CD4-positive, alpha-beta T cell treated with Interferon gamma for 1 hour (primary cell): ENCODE measurements at places on chromosomes 11 and 22.

DNA sequence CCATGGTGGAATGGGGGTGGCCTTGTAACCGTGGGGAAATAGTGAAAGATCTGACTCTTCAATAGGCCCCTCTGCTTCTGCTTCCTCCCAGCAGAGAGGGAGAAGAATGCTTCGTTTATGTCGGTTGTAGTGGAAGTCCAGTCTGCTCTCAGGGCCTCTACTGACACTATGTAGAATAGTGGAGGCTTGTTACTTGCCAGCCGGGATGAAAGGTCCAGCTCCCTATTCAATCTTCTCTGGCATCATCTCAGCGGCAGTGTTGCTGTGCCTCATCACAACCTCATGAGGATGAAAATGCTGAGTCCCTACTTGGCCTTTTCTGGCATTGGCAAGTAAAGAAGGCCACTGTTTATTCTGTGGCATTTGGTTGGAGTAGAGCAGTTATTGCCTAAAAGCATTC lies 820.9 kb upstream of the TENM4 start:
- no peak for DNase-seq

GRCh38 chr11:43699870-43700269 lies 19.3 kb downstream of the HSD17B12 start:
- no peak for DNase-seq

DNA sequence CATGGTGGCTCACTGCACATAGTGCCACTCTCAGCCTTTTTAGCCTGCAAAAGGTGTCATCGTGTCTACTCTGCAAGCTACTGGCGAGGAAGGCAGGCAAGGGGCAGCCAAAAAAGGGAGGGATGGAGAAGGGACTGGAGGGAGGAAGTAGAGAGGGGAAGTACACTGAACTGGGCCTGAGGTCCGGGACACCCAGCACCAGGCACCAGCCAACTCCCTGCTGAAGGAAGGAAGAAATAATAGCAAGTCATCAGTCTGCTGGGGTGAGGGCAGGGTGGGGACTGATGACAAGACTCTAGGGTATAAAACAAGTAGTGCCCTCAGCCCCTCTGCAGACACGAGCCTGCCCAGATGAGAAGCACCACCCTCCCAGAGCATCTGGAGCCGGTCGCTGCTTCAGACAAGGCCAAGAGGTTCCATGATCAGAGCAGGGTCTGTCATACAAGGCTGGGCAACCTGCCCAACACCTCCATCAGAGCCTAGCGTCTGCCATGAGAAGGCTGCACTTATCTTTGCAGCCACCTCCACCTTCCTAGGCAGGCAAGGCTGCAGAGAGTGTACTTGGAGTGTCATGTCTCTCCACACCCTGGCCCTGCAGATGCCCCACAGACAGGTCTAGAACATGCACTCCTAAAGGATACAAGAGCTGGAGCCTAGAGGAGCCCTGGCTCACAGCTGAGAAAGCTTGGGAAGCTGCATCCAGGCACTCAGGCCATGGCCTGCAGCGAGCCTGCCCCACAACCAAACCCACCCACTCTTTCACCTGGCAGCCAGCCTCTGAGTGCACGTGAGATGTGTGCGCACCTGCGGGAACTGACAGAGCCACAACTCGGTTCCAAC lies 9.0 kb upstream of the COMT start:
- no peak for DNase-seq

DNA sequence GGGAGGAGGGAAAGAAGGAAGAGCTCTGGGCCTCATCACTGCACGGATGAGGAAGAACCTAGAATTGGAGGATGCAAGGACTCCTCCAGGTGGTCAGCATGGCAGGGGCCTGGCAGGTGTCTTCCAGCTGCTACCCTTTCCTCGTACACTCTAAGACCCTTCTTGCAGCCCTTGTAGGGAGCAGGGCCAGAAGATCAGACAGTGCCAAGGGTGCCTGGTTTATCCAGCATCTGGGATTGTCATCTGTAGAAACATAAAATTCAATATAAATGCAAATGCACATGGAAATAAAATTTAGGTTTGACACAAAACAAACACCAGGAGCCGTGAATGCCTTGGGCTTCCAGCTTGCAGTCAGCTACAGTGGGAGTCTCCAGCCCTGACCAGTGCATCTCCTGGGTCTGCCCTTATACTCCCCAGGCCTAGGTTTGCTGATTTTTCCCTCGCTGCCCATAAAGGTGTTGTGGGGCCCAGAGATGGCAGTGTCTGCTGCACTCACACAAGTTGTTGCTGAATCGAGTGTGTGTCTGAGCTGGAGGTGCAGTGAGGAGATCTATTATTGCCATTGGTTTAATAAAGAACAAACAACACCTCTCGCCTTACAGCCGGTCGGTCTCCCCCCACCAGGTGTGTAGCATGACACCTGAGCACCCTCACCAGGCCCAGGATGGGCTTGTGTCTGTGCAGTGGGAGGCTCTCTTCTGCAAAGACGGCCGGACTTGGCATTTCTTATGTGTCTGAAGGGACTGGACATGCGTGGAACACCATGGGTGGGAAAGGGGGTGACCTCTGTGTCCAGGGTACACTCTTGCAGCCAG lies 87.1 kb downstream of the BCR start:
- DNase-seq: no peak

DNA sequence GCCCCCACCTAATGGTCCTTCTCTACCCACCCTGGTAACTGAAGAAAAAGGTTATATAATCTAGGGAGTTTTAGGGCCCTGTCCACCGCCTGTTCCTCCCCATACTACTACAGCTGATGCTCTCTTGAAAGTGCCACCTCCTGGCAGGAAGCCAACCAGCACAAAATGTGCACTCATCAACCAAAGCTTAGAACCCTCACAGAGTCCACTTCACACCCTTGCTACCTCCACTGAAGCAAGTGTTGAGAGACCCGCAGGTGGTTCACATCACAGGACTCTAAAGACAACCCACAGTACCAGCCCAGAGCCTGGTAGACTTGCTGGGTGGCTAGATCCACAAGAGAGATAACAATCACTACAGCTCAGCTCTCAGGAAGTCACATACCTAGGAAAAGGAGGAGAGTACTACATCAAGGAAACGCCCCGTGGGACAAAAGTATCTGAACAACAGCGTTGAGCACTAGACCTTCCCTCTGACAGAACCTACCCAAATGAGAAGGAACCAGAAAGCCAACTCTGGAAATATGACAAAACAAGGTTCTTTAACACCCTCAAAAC lies 17.5 kb upstream of the OR10W1 start:
- DNase-seq: no peak

DNA sequence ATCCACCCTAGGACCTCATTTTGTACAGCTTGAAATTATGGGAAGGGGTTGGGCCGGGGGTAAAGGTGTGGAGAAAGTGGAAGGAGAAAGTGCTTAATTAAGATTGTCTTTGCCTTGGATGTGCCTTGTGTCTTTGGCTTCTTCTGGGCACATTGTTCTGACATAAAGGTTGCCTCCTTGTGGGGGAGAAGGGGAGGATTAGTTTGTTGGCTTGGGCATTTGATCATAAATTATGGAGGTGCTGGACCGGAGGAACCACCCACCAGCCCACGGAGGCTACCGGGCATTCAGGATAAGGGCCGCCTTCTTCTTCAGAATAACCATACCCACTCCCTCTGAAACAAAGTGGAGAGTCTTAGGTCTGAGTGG lies 1.3 kb downstream of the PAFAH1B2 start:
- DNase-seq: no peak

DNA sequence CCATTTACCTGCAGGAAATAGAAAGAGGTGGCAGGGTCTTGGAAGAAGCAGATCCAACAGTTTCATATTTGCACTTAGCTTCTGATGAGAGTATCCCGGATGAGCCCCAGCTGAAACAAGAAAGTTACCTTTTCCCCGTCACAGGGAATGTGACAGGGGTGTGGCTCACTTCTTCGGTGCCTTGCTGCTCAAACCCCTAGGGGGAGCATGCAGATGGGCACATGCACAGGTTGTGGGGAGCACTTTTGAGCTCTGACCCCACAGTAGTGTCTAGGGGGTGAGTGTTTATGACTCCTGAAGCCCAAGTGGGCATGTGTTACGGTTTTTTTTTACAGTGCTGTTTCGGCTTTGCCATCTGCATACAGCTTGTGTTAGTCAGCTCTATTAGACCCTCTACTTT lies 1221.0 kb downstream of the JRKL start:
- no peak for DNase-seq

- DNase-seq: no peak
These were observed 313.9 kb upstream of the B3GAT1 start for GRCh38 chr11:134725716-134726639.

- no peak for DNase-seq
These were observed 524 bp upstream of the SLC1A2 start for GRCh38 chr11:35419830-35420333.
